ENCODE measurements at places on chromosomes 11 and 22. TPM values are rescaled to one million over a fixed set of nuclear protein-coding genes. Genes with fewer than 3 reads are reported as not detected.

- no peaks in the 10 kb centered on the region for H3K36me3 ChIP-seq
- no peak overlapping the region for H3K27ac ChIP-seq
- H3K4me3 ChIP-seq, result no peak overlapping the region
- H3K4me1 ChIP-seq, result no peaks in the 10 kb centered on the region
These were observed 857.6 kb downstream of the METTL15 start for GRCh38 chr11:28965819-28966218.

DNA sequence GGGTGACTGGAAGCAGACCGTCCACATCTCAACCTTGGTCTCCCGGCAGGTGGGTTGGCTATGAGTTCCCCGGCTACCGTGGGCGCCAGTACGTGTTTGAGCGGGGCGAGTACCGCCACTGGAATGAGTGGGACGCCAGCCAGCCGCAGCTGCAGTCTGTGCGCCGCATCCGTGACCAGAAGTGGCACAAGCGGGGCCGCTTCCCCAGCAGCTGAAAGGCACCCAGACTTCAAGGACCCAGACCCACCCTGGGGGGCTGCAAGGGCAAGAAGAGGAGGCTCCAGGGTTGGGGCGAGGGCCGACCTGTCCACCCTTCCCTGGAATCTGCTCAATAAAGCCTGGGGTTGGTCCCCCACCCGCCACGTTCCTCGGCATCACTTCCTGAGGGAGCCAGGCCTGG, 7.3 kb downstream of the CRYBB3 start:
- no peak for DNase-seq
- H3K4me1 ChIP-seq, result no peaks in the 10 kb centered on the region
- no peaks in the 10 kb centered on the region for H3K27me3 ChIP-seq
- H3K4me3 ChIP-seq, result no peak overlapping the region

- no peak overlapping the region for H3K27ac ChIP-seq
- H3K4me1 ChIP-seq, result peaks cover 8% of the 10 kb centered on the region
- peak; percentile 37 for DNase-seq
These were observed 2.5 kb upstream of the SEPTIN3 start for GRCh38 chr22:41966607-41967240.

DNA sequence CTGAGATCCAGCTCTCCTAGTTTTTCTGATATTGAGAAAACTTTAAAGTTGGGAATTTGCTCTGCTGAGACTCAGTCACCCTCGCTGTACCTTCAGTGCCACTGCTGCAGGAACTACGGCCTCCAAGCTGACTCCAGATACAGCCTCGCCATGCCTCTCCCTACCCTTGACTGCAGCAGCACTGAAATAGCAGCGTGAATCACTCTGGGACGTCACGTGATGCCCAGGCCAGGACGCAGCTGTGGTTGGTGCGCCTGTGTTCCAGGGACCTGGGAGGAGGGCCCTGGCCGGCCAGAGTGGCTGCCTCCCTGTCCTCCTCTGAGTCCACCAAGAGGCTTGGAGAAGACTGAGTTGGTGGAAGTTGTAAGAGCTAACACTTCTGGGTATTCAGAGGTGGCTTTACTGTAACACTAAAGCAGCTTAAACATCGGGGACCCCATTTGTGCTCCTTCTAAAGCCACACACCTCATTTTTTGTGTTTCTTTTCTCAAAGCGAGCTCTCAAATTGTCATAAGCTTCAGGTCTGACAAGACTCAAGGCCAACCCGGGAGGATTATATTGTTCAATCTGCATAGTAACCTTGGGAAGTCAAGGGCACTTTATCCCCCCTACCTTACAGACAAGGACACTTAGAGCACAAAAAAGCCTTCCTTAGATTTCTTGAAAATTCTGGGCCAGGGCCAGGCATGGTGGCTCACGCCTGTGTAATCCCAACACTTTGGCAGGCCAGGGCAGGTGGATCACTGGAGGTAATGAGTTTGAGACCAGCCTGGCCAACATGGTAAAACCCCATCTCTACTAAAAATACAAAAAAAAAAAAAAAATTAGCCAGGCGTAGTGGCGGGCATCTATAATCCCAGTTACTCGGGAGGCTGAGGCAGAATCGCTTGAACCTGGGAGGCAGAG, 4.2 kb upstream of the STIP1 start:
- DNase-seq, result peak; percentile 27
- H3K27ac ChIP-seq, result no peak overlapping the region
- H3K4me3 ChIP-seq, result peak overlapping the region; percentile 30
- H3K4me1 ChIP-seq, result peaks cover 36% of the 10 kb centered on the region

DNA sequence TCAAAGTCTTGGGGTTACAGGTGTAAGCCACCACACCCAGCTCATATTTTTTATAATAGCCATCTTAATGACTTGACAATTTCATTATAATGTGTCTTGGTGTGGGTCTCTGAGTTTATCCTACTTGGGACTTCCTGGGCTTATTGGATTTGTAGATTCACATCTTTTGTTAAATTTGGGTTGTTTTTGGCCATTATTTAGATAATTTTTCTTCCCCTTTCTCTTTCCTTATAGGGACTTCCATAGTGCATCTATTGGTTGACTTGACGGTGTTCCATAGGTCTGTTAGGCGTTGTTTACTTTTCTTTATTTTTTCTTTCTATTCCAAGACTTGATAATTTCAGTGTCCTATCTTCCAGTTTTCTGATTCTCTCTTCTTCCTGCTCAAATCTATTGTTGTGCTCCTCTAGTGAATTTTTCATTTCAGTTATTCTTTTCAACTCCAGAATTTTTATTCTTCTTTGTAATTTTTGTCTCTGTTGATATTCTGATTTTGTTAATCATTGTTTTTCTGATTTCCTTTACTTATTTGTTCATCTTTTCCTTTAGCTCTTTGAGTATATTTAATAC, 45.6 kb downstream of the RRM1 start:
- H3K4me1 ChIP-seq, result no peaks in the 10 kb centered on the region
- no peaks in the 10 kb centered on the region for H3K27me3 ChIP-seq
- H3K27ac ChIP-seq, result no peak overlapping the region
- H3K36me3 ChIP-seq, result peaks cover 56% of the 10 kb centered on the region
- DNase-seq, result no peak

DNA sequence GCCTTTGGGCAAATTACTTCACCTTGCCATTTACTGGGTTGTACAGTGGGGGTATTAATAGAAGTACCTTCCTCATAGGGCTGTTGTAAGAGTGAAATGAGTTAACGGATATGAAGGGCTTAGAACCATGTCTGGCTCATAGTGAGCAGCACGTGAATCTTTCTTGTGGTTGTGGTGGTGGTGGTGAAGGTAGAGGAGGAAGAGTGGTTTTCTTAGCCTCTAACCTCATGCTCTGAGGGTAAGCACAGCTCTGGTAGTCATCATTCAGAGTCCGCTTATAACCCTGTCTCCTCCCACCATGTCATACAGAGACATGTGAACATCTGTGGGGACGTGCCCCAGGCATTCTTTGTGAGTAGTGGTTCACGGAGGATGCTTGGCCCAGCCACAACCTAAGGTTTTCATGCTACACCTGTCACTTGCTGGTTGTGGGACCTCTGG, 43.6 kb downstream of the TEAD1 start:
- DNase-seq, result peak; percentile 55
- no peak overlapping the region for H3K4me3 ChIP-seq
- peaks cover 9% of the 10 kb centered on the region for H3K4me1 ChIP-seq
- peak overlapping the region; percentile 40 for H3K27ac ChIP-seq

- H3K4me3 ChIP-seq, result no peak overlapping the region
- H3K27me3 ChIP-seq, result no peaks in the 10 kb centered on the region
- DNase-seq, result no peak
- no peak overlapping the region for H3K27ac ChIP-seq
- H3K36me3 ChIP-seq, result no peaks in the 10 kb centered on the region
These were observed 428.3 kb upstream of the RAG2 start for GRCh38 chr11:37026326-37026725.

DNA sequence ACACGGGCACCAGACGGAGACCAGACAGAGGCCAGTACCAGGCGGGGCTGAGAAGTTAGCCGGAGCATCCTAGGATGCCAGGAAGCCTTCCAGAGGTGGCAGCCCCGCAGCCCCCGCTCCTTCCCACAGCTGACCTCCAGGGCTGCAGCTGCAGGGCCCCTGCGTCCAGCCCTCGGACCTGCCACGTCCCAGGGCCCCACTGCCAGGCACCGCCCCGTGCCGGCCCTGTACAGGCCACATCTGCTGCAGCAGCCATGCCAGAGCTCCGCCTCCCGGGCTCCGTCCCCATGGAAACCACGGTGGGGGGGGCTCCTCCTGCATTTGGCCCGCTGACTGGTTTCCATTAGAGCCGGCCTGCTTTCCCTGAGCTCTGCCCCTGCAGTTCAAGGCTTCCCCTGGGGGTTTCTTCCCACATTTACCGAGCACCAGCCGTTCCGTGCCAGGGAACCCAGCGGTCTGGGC, 62.5 kb upstream of the PPARA start:
- no peaks in the 10 kb centered on the region for H3K4me1 ChIP-seq
- no peak for DNase-seq
- no peaks in the 10 kb centered on the region for H3K27me3 ChIP-seq
- H3K4me3 ChIP-seq, result no peak overlapping the region
- H3K27ac ChIP-seq, result no peak overlapping the region

Gene TP53AIP1
- not detected for total RNA-seq

Gene ASCL2
- 0.42 TPM for total RNA-seq
